ENCODE measurements at places on chromosomes 11 and 22.

- no peak for DNase-seq
Observed at GRCh38 chr11:13152264-13152663, 125.3 kb upstream of the BMAL1 start.

GRCh38 chr11:118364956-118365615 lies 5.7 kb downstream of the UBE4A start:
- DNase-seq = no peak

DNA sequence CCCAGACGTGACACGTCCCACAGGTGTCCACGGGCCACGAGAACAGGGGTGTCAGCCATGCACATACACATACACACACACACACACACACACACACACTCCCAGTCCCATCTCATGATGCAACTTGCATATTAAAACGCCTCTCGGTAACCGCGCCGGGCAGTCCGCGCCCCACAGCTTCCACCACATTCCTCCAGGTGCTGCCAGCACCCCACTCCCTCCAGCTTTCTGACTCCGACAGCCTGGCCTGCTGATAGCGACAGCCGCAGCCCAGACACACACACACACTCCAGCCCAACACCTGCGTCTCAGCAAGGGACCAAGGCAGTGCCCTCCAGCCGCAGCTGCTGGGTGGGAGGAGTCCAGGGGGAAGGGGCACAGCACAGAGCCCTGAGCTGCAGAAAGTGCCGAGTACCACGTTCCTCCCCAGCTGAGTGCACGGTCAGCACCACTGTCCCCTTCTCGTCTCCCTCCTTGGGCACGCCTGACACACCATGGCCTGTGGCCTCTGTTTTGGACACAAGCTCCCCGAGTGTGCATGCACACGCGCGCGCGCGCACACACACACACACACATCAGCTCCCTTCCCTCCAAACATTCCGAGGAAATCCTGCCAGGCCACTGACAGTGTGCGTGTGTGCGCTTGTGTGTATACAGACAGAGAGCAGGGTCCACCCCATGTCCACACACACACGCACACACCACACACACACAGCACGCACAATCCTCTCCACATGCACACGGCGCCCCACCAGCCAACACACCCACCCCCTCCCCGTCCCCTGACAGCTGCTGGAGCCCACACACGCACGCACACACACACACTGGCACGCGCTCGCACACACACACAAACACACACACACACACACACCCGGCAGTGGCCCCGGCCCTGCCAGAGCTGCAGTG lies 1.2 kb downstream of the ELFN2 start:
- DNase-seq = no peak

- no peak for DNase-seq
Observed at GRCh38 chr11:117766026-117766425, 31.0 kb downstream of the DSCAML1 start.

DNA sequence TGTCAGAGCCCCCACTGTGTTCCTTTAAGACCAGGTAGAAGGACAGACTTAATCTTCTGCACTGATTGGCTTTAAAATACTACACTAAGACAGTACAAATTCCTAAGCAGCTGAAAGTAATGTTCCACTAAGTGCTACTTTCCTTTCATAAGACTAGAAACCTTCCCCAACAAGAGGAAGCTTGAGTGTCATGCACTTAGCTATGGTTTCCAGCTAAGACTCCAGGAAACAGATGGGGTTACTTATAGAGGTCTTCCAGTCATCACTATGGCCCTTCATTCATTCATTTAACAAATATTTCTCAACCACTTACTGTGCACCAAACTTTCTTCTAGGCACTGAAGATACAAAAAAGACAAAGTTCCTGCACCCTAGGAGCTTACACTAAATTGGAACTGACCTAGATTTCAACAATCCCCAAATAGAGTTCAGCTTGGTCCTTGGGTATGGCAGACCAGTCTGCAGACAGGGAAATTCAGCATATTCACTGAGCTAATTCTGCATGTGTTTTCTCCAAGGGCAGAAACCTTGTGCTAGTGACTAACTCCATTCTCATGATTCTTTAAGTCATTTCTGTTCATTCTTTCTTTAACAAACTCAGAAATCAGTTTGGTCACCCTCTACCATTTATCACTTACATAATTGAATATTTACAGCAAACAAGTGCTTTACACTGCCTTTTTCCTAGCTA lies 178.4 kb upstream of the MTNR1B start:
- DNase-seq = no peak

DNA sequence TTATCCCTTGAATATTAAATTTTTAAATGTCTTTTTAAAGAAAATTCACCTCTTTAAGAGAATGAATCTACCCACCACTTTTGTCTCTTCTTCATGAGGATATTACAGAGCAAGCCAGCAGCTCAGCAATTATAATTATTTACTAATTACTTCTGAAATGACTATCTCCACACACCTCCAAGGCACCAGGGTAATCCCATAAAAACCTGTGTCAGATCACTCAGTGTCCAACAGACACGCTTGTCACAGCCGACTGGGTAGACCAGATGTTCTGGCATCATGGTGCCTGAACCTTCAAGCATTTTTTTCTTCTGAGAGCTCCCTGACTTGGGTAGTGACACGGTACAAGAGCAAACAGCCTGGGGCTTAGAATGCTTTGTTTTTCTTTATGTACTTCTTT lies 61.4 kb downstream of the EFCAB6 start:
- no peak for DNase-seq

GRCh38 chr11:74370123-74370522 lies 28.1 kb downstream of the PGM2L1 start:
- DNase-seq = no peak

DNA sequence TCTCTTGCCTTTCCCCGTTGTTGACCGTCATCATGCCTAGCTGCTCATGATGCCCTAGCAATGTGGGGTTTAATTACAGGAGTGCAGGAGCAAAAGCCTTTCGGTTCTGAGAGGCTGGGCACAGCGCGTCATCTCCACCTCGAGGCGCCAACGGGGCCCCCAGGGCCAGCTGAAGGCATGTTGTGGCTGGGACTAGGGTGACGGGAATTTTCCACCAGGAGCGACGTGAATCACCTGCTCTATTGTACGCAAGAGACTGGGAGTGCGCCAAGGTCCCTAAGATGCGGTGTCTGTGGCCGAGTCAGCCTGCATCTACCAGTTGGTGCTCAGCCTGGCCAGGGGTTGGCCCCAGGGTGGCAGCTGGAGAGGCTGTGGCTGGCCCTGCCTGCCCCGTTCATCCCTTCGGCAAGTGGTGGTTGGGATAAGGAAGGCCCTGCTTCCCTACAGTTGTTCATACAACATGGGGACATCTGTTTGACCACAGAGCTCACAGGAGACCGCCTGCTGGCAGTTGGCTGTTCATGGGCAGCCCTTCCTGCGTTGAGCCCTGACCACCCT lies 1175.6 kb downstream of the BRD1 start:
- DNase-seq = no peak

GRCh38 chr11:30023074-30023473 lies 6.2 kb upstream of the KCNA4 start:
- DNase-seq = no peak

DNA sequence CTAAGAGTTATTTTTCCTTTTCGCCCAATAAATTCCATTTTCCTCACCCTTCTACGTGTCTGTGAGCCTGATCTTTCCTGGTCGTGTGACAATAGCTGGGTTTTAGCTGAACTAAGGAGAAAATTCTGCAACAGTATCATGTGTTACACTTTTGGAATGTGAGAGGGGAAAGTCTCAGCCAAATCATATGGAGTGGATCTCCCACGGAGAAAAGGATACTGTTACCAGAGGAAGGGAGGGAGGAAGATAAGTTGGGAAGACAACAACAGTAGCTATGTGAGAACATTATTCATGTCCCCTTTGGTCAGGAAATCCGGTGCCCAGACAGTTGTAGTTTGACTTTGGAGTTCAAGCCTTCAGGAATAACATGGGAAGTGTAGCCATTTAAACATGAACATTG lies 584.0 kb upstream of the RAG2 start:
- DNase-seq = no peak

- no peak for DNase-seq
Observed at GRCh38 chr11:10109806-10110205, 184.2 kb downstream of the SBF2 start.

DNA sequence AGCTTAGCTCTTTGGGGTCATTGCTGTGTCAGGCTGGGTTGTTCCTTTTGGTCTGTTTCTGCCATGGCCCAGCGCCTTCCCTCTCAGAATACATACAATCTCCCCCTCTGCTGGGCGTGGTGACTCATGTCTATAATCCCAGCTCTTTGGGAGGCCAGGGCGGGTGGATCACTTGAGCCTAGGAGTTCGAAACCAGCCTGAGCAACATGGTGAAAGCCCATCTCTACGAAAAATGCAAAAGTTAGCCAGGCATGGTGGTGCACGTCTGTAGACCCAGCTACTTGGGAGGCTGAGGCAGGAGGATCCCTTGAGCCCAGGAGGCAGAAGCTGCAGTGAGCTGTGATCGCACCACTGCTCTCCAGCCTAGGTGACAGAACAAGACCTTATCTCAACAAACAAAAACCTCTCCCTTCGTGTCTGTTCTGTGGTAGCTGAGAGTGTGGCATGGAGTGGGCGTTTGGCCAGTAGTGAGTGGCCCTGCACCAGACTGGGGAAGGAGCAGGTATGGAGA lies 46.7 kb upstream of the RAB1B start:
- no peak for DNase-seq

- DNase-seq = no peak
Observed at GRCh38 chr11:23947883-23948282, 549.0 kb upstream of the LUZP2 start.

GRCh38 chr11:134126217-134126822 lies 57.4 kb downstream of the JAM3 start:
- DNase-seq = no peak

DNA sequence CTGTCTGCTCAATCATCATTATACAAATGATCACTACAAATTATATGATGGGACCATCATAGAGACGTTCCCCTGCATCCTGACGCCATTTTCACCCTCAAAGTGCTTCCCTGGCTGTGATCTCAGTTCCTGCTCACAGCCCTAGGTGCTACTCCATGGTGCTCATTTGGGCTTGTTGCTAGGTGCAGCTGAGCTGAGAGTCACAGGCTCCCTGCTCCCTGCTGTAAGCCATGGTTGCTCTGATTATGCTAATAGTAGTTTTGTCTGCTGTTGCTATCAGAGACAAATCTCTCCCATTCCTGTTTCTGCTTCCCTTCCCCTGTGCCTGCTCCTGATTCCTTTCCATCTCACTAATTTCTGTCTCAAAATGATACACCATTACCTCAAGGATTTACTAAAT lies 474.3 kb downstream of the METTL15 start:
- no peak for DNase-seq

DNA sequence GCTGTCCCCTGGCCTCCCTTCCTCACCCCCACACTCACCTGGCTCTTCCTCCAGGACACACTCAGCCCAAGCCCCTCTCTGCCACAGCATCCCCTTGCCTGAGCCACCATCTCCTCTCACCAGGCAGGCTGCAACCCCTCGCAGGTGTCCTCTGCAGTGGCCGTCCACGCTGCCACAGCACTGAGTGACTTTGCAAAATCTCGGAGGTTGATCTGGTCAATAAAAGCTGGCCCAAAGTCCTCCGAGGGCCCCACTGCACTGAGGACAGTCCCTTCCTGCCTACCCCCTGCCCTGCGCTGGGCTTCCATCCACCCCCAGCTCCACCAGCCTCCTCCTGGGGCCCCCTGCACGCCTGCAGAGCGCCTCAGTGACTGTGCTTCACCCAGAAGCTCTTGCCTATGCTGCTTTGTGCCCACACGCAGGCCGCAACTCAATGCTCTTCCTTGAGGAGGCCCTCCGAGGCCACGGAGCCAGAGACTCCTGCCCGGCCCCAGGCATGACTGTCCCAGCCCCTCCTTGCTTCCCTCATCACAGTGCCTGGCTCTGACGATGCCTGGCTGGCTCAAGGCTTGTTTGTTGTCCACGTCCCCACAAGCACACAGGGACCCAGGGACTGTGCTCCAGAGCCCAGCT lies 30.8 kb upstream of the SLC22A12 start:
- no peak for DNase-seq

GRCh38 chr11:1221848-1222311 lies 986 bp upstream of the MUC5B start:
- DNase-seq = no peak

GRCh38 chr11:62245271-62245753 lies 3.3 kb downstream of the SCGB1D2 start:
- DNase-seq = no peak

GRCh38 chr11:113114705-113115027 lies 153.4 kb downstream of the NCAM1 start:
- no peak for DNase-seq

- no peak for DNase-seq
Observed at GRCh38 chr22:42418811-42419242, 13.4 kb downstream of the NFAM1 start.

DNA sequence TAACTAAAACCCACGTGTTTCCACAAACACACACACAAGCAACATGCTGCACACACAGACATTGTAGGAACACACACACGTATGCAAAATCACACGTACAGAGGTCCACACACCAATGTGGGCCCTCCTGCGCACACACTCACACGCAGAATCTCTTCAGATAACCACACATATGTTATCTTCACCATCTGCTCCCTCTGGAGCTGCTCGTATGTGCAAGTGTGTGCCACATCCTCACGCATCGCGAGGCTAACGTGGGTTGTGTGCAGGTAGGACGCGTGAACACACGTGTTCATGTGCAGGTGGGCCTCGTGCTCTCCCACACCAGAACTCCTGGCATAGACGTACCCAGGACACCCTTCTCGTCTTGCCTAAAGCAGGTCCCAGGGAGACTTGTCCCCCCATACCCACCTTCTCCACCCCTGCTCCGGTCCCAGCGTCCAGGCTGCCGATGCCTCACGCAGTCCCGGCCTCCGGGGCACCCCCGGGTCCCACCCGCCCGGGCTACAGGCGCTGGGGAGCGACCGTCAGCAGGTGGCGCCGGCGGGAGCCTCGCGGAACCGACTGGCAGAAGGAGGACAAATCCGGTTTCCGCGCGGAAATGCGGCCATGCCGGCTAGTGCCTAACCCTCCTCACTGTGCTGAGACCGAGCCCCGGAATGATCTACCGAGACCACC lies 10.3 kb upstream of the IGSF9B start:
- peak; percentile 52 for DNase-seq
